NCI-H460 (cell line): ENCODE measurements at places on chromosomes 3 and 15.

- no peak for DNase-seq
Measured at GRCh38 chr15:69012761-69013364, 1.6 kb upstream of the NOX5 start.

DNA sequence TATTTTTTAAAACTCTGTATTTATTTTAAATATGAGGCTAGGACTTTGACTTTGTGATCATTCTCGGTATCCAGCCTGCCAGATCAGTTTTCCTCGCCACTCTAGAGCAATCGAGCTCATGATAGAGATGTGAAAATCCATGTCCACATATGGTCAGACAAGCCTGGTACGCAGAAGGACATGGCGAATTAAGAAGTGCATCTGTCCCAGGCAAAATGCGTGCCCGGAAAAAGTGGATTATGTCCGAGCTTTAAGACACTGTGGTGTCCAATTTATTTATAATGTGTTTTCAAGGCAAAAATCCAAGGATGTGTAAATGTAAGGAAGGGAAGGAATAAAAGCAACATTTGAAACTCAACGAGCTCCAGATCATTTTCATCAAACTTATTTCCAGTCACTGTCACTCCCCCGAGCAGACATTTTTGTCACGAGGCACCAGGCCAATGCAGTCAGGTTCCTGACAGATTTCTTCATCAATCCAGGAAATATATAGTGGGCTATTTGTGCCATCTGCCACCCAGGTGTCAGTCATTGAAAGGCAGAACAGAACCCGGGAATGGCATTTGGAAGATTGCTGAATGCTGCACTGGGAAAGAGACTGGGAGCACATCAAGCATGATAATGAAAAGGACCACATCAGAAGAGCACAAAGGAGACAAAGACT, 825.7 kb downstream of the SQOR start:
- no peak for DNase-seq

DNA sequence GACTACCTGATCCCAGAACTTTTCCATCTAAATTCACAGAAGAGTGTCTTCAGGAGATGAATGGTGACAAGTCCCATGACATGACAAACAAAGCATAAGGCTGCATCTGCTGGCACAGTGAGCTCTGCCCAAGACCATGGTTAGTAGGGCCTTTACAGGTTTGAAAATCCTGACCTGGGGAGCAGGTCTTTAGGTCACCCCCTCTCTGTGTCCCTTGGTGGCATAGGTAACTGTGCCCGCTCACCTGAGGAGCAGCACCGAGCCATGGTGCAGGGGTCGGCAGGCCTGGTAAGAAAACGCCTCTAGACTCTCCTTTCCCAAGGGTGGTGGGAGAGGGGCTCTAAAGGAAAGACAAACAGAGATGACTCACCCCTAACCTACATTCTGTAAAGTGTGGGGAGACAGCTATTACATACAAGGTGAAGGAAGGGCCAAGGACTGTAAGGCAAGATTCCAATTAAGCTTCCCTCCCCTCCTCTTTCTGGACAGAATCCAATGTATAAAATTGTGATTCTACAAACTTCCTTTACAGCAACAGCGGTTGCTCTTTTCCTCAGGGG, 74.0 kb downstream of the SATB1 start:
- DNase-seq = no peak

- no peak for DNase-seq
Measured at GRCh38 chr3:159733194-159733860, 255.3 kb upstream of the IL12A start.

DNA sequence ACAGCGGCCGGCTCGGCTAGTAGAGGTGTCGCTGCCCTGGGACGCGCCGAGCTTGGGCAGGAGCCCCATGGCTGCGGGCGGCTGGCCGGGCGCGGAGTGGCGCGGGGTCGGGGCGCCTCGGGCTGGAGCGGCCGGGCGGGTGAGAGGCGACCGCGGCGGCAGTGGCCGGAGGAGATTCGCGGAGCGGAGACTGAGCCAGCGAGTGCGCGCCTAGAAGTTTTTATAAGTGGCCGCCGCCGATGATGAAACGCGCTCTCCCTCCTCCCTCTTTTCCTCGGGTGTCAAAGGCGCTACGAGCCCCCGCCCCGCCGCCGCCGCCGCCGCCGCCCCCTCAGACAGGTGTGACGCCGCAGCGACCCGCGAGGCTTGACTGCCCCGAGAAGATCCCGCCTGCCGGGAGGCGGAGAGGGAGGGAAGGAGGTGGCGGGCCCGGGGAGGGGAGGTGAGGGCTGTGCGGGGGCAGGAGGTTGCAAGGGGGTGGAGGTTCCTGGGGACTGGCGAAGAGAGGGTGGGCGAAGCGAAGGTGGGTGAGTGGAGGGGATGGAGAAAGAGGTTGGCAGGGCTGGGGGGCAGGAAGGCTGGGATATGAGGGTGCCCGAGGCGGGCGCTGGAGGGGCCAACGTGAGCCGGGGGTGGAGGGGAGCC, at the start of gene SLCO2A1:
Gene SLCO2A1 (minus strand): TSS at position 192 of the 645 bp plus-strand sequence. CDS start 123 bp downstream, at position 69.
- DNase-seq = no peak

- no peak for DNase-seq
Measured at GRCh38 chr3:34859746-34860145, 779.6 kb upstream of the ARPP21 start.

GRCh38 chr15:39511916-39512260, 69.0 kb upstream of the THBS1 start:
- no peak for DNase-seq

- no peak for DNase-seq
Measured at GRCh38 chr3:52183786-52184445, 14.0 kb upstream of the ALAS1 start.

GRCh38 chr3:31240466-31240865, 292.3 kb upstream of the STT3B start:
- no peak for DNase-seq

GRCh38 chr3:128400671-128401070, 66.0 kb downstream of the DNAJB8 start:
- DNase-seq = no peak

DNA sequence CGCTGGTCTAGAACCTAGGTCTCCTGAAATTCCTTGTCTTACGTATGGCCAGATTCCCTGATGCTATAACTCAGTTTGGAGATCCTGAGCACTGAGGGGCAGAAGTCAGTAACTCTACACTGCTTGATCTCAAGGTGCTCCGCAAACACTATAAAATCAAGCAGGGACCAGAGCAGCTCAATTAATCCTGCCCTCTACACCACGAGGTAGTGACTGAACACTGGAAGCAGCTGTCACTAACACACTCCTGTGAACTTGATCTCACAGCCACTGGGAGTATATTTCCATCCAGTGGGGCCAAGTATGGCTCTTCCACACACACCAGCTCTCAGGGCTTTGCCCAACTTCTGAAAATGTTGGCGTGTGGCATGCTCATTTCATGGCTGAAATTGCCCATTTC, 51.0 kb downstream of the EDEM1 start:
- DNase-seq = no peak

- DNase-seq = no peak
Measured at GRCh38 chr3:185561958-185562357, 9.6 kb upstream of the LIPH start.

DNA sequence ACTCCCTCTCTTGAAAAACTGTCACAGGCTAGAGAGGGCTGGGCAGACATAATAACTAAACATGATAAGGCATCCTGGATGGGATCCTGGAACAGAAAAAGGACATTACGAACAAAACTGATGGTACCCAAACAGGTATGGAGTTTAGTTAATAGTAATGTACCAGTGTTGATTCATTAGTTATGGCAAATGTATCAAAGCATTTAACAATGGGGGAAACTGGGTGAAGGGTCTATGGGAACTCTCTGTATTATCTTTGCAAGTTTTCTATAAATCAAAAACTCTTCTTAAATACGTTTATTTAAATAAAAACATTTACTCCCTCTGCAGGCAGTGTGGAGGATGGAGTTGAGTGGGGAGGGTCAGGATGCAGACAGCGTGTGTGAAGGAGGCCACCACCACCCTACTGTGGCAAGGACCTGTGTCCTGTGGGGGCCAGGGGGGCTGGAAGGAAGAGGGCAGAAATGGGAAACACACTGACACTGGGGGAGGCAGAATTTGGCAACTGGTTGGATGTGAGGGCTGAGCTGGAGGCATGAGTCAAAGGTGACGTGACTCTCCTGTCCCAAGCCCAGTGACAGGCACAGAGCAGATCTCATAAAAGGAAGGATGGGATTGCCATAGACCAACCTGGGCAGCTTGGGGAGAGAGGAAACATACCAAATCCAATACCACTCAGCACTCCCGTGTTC, 59.6 kb upstream of the ITGA11 start:
- DNase-seq = no peak

- DNase-seq = no peak
Measured at GRCh38 chr3:156763931-156764720, 62.0 kb upstream of the LEKR1 start.

DNA sequence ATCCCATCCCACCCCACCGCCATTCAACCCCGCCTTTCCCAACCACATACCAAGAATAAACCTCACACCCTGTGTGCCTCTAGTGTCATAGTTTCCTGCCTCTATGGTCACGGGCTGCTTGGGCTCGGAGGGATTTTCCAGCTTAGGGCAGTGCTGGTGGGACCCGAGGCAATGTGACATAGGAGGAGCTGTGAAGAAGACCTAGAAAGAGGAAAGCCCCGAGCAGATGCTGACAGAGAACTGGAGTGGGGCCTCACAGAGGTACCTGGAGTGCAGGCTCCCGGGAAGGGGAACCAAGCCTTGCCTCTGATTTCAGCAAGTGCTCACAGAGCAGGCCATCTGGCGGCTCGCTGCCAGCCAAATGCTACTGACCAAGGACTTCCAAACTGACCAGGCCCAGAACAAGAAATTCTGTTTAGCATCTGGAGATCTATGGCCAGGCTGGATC, 27.5 kb downstream of the BHLHE40 start:
- no peak for DNase-seq

DNA sequence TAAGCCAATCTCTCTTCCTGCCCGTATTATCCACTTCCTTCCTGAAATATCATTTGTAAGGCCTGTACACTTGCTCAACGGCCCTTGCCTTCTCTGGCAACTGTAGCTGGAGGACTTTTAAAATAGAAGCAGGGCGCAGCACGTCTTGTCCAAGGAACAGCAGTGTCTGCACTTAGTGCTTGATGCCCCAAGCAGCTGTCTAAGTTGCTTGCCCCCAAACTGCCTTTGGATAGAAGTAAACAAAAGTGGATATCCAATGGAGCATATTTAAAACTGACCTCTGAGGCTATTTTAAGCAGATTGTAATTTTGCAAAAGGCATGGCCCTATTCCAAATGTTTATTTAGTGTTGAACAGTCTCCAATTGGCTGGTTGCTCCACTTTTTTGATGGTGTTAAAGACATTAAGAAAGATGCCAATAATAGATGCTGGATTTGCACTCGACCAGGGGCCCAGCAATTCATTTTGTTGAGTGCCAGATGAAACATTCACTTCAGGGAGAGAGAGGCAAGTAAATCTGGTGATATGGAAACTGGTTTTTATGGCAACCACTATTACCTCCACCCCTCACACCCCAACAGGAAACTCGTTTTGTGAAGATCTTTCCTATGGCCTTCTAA, 526.8 kb upstream of the TBL1XR1 start:
- DNase-seq = no peak

DNA sequence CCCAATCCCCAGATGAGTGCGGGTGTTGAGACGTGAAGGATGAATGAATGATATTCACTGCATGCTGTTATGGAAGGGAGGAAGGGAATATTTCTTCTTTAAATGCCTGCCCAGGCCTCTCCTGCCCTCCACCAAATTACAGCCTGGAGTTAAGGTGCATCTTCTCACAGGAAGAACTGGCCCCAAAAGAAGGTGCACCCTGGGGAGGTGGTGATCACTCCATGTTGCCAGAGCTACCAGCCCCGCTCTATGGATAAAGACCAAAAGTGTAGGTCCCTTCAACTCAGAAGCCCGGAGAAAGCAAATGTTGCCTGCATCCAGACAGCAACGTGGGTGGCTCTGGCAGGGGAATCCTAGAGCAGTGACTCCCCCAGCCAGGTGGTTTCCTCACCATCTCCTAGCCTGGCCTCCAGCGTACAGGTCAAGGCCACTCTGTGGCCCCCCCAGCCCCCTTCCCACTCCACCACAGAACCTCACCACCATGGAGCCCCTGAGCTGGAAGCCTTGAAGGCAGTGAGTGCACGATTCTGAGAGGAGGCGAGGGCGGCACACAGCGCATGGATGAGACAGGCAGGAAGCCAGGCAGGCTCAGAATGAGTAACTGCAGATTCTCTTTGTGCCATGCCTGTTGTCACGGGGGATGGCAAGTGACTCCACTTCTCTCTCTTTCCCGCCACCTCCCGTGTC, 3.5 kb upstream of the VIPR1 start:
- DNase-seq = no peak
